Muscle of back (tissue), 13 donors: ENCODE measurements at places on chromosomes 1 and 21.

- DNase-seq: peak; percentile 32
Measured at GRCh38 chr21:36209626-36210171, 53.1 kb downstream of the DOP1B start.

DNA sequence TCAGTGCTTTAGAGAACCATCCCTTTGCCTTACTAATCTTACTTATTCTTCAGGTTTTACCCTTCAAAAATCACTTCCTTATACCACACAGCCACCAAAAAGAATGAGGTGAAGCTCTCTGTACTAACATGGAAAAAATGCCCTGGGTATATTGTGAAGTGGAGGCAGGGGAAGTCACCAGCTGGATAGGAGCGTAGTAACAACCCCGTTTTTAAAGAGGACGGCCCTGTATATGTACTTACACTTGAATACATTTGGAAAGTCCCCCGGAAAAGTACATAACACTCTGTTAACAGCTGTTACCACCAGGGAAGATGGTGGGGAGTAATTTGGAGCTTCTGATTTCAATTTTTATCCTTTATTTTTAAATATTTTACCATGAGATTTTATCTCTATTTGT lies 28.2 kb upstream of the KHDRBS1 start:
- no peak for DNase-seq

GRCh38 chr1:175172503-175172902 lies 20.1 kb downstream of the KIAA0040 start:
- DNase-seq: no peak

- DNase-seq: peak; percentile 77
Measured at GRCh38 chr1:9473032-9473807, 66.0 kb upstream of the SLC25A33 start.

DNA sequence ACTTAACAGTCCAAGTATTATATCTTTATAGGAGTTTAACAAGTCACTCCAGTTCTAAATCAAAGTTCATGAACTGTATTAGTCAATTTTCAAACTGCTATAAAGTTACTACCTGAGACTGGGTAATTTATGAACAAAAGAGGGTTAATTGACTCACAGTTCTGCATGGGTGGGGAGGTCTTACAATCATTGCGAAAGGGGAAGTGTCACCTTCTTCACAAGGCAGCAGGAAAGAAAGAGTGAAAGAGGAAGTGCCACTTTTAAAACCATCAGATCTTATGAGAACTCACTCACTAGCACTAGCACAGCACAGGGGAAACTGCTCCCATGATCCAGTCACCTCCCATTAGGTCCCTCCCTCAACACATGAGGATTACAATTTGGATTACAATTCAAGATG lies 70.0 kb downstream of the CLCA4 start:
- DNase-seq: peak; percentile 10

- peak; percentile 34 for DNase-seq
Measured at GRCh38 chr1:10943991-10944730, 68.3 kb upstream of the TARDBP start.

DNA sequence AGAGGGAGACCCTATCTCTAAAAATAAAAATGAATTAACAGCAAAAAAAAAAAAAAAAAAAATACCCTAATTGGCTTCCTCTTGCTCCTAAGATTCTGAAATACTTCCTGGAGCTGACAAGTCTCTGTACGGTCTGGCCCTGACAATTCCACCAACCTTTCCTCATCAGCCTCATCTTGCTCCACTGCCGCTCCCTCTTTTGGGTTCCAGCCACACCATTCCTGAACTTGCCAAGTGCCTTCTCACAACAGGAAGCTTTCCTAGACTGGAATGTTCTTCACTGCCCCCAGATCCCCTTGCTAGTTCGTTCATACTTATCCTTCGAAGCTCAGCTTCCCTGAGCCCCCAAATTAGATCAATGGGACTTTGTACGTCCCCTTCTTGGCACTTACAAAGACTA lies 37.0 kb downstream of the AKNAD1 start:
- no peak for DNase-seq

DNA sequence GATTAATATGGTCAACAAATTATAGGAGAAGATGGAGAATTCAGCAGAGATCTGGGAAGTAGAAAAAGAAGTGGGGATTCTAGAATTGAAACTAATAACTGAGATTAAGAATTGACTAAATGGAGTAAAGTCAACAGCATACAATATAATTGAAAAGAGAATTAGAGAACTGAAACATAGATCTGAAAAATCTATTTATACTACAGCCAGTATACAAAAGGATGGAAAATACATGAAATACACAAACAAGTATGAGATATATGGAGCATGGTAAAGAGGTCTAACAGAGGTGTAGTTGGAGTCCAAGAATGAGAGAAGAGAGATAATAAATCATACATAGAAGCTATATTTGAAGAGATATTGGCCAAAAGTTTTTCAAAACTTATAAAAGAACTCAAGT lies 235.2 kb downstream of the FGGY start:
- DNase-seq: no peak

- DNase-seq: no peak
Measured at GRCh38 chr1:17452686-17453085, 13.2 kb upstream of the RCC2 start.

DNA sequence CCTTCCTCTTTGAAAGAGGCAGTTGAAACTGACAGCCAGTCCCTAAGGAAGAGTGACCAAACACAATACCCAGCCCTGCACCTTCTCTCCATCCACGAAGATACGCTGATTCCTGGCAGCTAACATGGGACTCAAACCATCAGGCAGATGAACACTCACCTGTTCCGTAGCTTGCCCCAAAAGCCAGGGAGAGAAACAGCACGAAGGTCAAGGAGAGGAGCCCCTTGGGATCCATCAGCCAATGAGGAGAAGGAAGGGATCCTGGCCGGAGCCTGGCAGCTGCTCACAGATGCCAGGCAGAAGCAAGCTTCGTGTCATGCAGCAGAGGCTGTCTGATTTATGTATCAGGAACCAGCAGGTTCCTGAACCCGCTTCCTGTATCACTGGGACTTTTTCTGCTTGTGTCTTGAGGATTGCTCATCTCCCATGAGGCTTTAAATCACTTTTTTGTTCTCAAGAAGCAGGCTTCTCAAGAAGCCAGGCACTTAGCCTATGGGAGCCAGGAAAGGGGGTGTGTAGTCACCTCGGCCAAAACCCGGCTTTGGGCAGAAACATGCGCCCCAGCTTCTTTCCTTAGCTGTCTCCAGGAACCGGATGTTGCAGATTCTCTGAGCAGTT lies at the start of gene SLAMF1:
Gene SLAMF1, minus strand, starts transcription at position 334 of the 618 bp plus-strand sequence. Its CDS starts 99 bp downstream, at position 235.
- no peak for DNase-seq

DNA sequence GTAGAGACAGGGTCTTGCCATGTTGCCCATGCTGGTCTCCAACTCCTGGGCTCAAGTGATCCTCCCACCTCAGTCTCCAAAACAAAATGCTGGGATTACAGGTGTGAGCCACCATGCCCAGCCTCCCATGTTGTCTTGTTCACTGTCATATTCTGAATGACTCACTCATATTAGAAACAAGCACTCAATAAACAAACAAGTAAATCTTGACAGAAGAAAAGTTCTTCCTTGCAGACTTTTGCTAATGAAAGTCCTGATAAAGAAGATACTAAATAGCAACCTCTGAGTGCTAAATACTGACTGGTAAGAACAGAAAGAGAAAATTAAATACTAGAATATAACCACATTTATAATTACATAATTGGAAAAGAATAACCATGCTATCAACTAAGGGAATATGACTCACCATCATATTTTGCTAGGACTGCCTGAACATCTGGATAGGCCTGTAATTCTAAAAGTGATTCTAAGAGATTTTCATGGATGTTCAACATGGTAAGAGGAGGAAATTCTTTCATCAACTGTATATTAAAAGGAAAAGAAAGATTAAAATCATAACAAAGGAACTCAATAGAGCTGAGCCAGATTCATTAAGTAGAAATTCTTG lies 37.3 kb downstream of the ST7L start:
- DNase-seq: no peak

- DNase-seq: no peak
Measured at GRCh38 chr1:33260439-33260838, 4.1 kb downstream of the ZNF362 start.

- no peak for DNase-seq
Measured at GRCh38 chr21:39121600-39122355, 61.5 kb downstream of the PSMG1 start.

DNA sequence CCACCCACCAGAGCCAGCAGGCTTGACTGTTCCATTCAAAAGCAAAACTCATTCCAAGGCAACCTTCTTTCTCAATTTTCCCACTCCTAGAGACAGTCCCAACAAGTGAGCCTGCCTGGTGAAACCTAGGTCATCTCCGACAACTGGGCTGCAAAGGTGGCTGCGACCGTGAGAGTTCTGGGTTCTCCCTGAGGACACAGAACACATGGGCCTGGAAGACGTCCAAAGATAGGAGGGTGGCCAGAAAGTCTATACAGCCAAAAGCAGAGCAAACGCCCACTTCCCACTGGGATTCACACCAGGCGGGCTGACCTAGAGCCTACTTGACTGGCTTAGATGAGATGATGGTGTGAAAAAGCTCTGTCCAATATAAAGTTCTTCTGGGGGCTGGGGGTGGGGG lies 90.2 kb upstream of the GRIK3 start:
- DNase-seq: peak; percentile 3

DNA sequence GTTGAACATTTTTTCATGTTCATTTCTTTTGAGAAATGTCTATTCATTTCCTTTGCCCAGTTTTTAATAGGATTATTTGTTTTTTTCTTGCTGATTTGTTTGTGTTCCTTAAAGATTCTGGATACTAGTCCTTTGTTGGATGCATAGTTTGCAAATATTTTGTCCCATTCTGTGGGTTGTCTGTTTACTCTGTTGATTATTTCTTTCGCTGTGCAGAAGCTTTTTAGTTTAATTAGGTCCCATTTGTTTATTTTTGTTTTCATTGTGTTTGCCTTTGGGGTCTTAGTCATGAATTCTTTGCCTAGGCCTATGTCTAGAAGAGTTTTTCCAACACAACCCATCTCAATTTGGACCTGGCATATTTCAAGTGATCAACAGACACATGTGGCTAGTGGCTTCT lies 116.1 kb upstream of the GALNT2 start:
- no peak for DNase-seq

DNA sequence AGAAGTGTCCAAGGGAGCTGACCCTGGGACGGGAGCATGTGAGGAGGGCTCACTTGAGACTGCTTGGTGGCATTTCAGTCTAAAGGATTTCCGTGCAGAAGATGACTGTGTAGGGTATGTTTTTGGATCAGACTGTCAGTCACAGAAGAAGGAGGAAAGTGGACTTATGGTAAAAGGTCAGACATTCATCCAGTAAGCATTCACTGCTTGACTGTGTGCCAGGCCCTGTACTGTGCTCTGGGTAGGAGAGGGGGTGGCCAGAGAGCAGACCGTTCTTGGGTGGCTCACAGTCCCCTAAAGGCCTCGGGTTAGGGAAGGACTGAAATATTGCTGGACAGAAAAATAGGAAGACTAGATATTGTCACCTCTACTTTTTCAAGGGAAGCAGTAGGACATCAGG lies 2.1 kb upstream of the SERINC2 start:
- DNase-seq: no peak

DNA sequence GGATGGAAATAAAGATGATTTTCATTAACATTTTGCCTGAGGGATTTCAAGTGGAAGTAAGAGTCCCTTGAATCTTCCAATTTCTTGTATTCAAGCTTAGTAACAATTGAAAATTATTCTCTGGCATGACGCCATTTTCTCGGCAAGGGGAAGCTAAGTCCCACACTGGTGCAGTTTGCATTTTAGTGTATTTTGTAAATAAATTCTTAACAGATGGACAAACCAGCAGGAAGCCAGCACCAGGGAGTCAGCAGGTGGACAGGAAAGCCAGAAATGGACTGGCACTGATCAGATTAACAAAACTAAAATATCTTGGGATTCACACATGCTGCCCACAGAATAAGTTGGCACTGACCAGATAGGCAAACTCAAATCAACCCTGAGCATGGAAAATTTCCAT lies 311.3 kb downstream of the LRRIQ3 start:
- DNase-seq: peak; percentile 7

DNA sequence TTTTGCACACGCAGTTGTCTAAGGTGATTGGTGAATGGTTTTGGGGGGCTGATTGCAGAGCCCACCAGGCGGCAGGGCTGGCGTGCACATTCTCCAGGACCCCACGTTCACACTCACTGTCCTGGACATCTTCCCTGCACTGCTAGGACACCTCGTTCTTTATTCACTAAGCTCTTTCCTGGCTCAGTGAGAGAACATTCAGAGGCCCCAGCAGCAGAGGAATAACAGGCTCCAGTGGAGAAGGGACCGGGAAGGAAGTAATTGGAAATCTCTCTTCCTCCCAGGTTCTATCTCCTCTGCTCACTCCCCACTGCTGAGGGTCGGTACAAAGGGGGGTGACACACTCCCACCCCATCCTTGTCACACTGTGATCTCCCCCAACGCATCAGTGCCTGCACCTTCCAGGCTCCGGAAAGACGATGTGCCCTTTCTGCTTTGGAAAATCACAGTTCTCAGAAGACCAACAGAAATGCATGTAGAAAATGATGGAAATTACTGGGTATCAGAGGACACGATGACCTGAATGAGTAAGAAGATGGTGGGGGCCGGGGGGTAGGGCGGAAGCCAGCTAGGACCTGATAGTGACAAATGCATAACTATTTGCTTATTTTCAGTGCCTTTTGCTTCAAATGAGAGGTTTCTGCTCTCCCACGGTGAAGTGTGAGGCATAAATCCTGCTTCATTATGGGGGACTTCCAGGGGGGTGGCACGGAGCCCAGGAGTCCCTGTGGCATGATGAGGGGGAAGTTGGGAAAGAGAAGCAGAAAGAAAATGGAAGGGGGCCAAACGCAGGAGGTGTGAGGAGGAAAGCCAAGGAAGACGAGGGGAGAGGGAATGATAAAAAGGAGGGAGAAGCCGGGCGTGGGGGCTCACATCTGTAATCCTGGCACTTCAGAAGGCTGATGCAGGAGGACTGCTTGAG lies 25.2 kb upstream of the KIF26B start:
- no peak for DNase-seq

DNA sequence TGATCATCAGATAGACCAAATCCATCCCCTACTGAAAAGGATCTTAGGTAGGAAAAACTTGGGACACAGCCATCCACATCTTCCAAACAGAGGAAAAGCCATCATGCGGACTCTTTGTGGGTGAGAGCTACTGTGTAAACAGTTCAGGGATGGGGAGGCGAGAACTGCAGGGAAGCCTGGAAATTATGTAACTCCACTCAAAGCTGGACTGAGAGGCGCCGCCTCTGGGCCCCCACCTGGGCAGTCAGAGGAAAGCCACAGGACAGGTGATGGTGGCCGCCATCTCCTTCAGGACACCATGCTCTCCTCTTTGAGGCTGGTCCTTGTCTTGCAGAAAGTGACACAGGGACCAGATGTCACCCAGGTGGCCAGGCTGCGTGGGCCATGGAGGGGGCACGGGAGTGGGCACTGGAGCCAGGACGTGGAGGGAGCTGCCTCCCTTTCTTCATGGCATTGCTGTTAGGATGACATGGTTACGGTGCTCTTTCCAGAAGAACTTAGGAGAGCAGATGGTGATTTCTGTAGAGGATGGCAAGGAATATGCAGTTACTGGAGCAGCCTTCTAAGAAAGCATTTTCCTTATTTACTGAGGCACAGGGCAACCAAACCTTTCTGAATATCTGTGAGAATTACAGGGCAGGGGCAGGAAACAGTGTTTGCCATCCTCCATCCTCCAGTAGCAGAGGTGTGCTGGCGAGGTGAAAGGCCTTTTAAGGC lies 32.0 kb upstream of the TDRD10 start:
- DNase-seq: no peak
